Gastrocnemius medialis (tissue), 4 donors: ENCODE measurements at places on chromosomes 12 and 14. TPM values are rescaled to one million over a fixed set of nuclear protein-coding genes. Genes with fewer than 3 reads are reported as not detected.

DNA sequence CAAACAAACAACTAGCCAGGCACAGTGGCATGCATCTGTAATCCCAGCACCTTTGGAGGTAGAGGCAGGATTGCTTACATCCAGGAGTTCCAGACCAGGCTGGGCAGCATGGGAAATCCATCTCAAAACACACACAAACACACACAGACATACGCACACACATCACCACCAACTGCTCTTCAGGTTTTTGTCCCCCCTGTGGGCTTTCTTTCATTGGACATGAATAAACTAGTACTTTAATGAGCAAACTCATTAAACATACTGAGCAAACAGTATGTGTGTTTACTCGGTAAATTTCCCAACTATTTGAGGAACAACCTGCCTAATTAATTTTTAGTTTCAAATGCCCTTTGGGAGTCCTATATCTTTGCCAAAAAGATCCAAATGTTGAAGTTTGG, 10.1 kb upstream of the RASSF3 start:
- H3K36me3 ChIP-seq = no peaks in the 10 kb centered on the region
- no peak for DNase-seq
- H3K27me3 ChIP-seq = no peaks in the 10 kb centered on the region
- no peak overlapping the region for H3K27ac ChIP-seq
- H3K4me3 ChIP-seq = no peak overlapping the region
- H3K4me1 ChIP-seq = no peaks in the 10 kb centered on the region

GRCh38 chr12:29241821-29242591, 92.9 kb downstream of the FAR2 start:
- H3K4me3 ChIP-seq = no peak overlapping the region
- peak overlapping the region; percentile 46 for H3K27ac ChIP-seq
- no peaks in the 10 kb centered on the region for H3K27me3 ChIP-seq
- H3K4me1 ChIP-seq = peaks cover 3% of the 10 kb centered on the region
- DNase-seq = peak; percentile 33

DNA sequence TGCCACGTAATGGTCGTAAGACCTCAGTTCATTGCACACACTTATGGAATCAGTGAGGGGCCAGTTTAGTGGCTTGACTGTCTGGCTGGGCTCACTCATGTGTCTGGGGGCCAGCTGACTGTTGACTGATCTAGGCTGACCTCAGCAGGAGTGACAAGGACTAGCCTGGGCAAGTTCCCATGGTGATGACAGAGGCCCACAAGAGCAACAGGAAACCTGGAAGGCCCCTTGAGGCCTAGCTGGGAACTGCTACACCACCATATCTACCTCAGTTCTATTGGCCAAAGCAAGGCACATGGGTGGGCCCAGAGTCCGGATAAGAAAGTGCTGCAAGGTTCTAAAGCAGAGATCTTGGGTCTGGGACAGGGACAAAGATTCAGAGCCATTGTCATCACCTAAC, 21.3 kb upstream of the RFLNA start:
- H3K27me3 ChIP-seq = no peaks in the 10 kb centered on the region
- H3K4me3 ChIP-seq = no peak overlapping the region
- no peaks in the 10 kb centered on the region for H3K4me1 ChIP-seq
- DNase-seq = no peak
- no peak overlapping the region for H3K27ac ChIP-seq

DNA sequence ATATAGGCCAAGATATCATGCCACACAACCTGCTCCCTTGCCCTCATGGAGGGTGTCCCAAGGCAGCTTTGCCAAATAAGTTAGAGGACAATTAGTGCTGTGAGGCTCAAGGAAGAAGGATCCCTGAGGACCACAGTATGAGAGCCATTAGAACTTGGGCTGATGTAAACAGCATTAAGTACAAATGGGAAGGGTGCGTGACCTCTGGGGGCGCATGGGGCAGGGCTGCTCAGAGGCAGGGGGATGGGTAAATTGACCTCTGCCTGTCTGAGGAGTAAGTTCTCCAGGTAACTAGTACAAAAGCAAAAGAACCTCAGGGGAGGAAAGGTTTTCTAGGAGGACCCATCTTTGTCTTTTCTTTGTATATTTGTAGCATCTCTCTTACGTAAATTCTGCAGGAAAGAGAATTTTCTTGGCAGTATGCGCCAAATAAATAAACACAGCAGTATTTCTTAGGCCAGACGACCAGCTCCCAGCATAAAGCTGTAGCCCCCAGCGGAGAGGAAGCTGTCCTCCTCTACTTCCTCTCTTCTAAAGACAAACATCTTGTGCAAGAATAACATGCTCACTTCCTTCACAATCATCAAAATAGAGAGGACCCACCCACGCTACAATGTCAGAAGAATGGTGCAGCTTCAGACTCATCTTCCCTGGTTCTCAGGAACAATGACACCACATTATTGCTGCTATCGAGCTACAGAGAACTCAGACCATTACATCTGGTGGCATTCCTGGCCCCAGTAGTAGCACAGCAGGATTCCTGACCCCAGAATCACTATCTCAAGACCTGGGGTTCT, 16.4 kb upstream of the VWF start:
- no peak for DNase-seq
- H3K36me3 ChIP-seq = no peaks in the 10 kb centered on the region
- H3K4me3 ChIP-seq = no peak overlapping the region
- H3K27me3 ChIP-seq = no peaks in the 10 kb centered on the region

DNA sequence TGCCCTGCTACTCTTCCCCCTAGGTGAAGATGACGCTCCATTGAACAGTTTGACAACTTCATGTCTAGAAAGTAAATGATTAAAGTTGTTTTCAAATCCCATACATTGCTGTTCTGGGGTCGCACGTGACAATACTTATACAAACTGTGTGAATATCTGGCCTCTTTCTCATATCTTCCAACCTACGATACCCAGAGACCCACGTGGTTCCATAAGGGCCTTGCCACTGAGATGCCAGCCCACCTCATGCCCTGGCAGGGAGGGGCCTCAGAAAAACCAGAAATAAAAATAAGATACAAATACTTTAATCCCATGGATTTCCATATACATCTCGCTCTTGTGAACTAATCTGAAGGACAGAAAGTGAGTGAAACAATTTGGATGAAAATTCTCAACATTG, 4.5 kb downstream of the GZMB start:
- DNase-seq = no peak
- H3K4me1 ChIP-seq = no peaks in the 10 kb centered on the region
- no peak overlapping the region for H3K27ac ChIP-seq
- no peaks in the 10 kb centered on the region for H3K36me3 ChIP-seq
- H3K4me3 ChIP-seq = no peak overlapping the region
- H3K27me3 ChIP-seq = no peaks in the 10 kb centered on the region

SRSF9 gene
- 18.6 TPM for total RNA-seq
